ENCODE measurements at places on chromosomes 6 and 20.

DNA sequence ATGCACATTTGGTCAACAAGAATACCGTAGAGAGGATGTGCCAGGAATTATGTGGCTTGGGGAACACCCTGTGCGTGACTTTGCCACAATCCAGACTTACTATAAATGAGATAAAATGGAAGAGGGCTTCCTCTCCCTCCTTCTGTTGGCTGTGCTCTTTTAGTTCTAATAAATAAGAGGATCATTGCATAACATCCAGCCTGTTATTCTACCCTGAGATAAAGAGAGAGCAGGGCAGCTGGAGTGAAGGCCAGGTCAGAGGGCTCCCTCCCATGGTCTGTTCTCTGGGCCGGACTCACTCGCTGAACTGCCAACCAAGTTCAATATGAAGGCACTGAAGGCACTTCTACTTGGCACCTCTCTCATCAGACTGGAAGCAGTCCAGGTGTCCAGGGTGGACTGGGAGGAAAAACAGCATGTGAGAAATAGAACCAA is 91.7 kb downstream of the MTFR2 start:
- no peak for DNase-seq

DNA sequence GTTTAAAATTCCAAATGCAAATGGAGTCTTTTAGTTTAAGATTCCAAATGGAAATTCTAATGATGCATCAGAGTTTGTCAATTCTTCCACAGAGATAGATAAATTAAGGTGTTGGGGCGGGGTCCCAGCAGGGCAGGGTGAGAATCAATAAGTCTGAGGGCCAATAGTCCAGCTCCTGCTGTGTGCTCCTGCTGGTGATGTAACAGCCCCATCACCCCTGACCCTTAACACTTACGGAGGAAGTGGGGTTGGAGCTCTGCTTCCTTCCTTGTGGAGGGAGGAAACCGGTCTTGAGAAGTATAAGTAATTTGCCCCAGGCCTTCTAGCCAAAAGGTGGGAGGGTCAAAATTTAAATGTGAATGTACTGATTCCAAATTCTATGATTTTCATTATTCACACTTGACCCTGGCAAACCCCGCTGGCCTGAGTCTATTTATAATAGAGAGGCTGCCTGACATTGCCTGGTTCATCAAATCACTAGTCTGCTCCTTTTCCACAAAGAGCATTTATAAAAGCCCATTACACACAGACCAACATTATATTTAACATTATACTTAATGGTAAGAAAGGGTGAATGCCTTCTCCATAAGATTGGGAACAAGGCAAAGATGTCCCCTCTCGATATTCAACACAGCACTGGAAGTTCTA is 17.2 kb downstream of the ZBTB2 start:
- no peak for DNase-seq

DNA sequence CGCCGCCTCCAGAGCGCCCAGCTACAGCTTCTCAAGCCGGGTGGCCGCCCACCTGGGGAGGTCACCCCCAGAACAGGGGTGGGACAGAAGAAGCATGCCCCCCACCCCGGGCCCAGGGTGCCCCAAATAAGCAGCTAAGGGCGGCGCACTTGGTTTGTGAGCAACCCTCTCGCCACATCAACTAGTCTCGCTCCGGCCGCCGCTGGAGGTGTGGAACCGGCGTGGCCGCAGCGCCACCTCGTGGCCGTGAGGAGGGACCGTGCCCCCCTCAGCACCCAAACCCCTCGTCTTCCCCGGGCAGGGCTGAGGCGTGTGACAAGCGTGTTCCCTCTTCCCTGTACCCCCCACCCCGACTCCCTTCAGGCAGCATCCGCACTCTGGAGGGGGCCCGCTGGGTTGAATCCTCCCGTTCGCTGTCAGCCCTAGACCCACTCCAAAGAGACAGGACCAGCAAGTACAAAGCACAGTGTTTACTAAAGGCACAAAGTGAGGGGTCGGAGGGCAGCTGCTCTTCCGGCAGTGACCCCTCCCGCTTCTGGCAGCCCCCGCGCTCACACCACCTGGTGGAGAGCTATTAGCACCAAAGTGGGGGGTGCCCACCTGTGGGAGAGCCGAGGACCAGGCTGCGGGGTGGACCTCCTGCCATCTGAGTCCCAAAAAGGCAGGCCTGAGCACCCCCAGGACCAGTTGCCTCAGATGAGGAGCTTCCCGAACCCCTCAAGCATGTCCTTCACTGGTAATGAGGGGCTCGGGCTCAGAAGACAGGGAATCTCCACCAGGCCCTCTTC is 45.4 kb downstream of the MDFI start:
- DNase-seq, result peak; percentile 89

- DNase-seq, result no peak
Observed at GRCh38 chr6:28205879-28206278, 19.2 kb upstream of the ZSCAN9 start.

DNA sequence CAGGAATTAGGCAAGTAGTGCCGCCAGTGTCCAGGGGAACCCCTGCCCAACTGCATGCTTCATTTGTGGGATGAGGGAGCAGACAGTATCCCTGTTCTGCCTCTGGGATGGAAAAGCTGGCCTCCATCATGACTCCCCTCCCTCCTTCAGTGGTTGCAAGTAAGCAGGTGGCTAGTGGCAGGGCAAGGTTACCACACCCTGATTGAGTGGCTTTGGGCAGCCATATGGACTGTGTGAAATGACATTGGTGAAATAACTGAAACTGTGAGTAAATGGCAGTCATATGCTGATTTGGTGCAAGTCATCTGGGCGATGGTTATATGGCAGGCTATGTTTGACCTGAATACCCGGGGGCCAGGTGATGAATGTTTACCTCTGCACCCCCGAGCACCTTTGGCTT is 33.0 kb downstream of the HDDC2 start:
- no peak for DNase-seq

- no peak for DNase-seq
Observed at GRCh38 chr6:52360601-52361413, 1.1 kb upstream of the PAQR8 start.

- DNase-seq, result no peak
Observed at GRCh38 chr20:8693709-8694108, 375.2 kb upstream of the PLCB4 start.

DNA sequence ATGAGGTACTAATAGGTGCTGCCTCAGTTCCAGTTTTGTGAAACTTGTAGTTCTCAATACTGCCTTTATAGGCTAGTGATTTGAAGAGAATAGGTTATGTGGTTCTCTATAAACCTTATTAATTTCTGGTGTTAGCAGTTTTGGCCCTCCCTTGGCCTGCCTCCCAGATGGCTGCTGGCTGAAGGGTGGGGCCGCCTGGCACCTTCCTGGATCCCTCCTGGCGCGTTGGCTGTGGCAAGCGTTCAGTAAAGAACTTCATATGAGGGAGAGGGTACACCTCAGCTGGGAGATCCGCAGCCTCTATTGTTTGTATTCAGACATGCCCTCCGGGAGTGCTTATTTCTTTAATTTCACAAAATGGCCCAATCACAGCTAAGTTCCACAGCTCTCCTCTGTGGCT is 51.9 kb downstream of the FAM120B start:
- DNase-seq, result no peak

Data from head of caudate nucleus (tissue), 42 donors.